Hepatocyte (in vitro differentiated cells): ENCODE measurements at places on chromosomes 2 and 18. TPM values are rescaled to one million over a fixed set of nuclear protein-coding genes. Genes with fewer than 3 reads are reported as not detected.
A peak's percentile ranks its signal among the peaks of the same experiment; 100 is the strongest.

Gene MYOM1
- total RNA-seq = 1.1 and 1.6 TPM in 2 replicates

DNA sequence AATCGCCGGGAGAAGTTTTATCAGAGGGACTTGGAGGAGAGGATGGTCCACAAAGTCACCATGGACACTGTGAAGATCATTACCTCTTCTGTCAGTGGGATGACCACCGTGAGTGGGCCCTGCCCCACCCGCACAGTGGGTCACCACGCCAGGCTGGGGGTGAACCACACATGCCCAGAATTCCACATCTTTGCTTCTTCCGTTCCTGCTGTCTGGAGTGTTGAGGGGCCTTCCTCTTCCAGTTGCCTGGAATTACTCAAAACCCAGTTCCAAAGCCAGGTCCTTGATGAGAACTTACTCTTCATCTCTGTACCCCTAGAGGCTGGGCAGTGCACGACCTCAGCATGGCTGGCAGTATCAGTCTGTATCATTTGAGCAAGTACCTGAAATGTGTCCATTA, 22.1 kb downstream of the MROH2A start:
- H3K36me3 ChIP-seq = no peaks in the 10 kb centered on the region
- H3K4me3 ChIP-seq = no peak overlapping the region
- DNase-seq = no peak
- H3K27ac ChIP-seq = no peak overlapping the region

GRCh38 chr18:35071819-35072247, 30.6 kb downstream of the MAPRE2 start:
- DNase-seq = no peak
- H3K36me3 ChIP-seq = no peaks in the 10 kb centered on the region
- H3K4me3 ChIP-seq = no peak overlapping the region
- no peak overlapping the region for H3K27ac ChIP-seq
- no peaks in the 10 kb centered on the region for H3K27me3 ChIP-seq
- no peaks in the 10 kb centered on the region for H3K4me1 ChIP-seq

Gene SLC4A3
- 1.8 and 3.0 TPM in 2 replicates for total RNA-seq

GRCh38 chr2:20671736-20672080, 4.8 kb downstream of the GDF7 start:
- DNase-seq = no peak
- no peak overlapping the region for H3K27ac ChIP-seq
- H3K36me3 ChIP-seq = no peaks in the 10 kb centered on the region
- H3K4me1 ChIP-seq = peaks cover 23% of the 10 kb centered on the region
- H3K4me3 ChIP-seq = no peak overlapping the region

DNA sequence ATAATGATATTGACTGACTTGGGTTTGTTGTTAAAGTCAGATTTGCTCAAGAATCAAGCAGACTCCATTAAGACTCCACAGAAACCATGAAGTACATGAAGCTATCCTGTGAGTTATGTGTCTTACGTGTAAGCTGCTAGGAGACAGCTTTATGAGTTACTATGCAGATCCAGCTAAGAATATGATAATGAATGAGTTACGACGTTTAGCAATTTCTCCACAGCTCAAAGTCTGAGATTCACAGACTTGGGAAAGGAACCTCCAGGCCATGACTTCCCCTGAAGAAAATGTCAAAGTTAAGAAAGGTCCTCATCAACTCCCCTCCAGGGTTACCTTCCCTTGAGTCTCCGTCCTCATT, 211.9 kb upstream of the HNRNPA3 start:
- peak overlapping the region; percentile 65 for H3K27ac ChIP-seq
- DNase-seq = no peak
- peaks cover 10% of the 10 kb centered on the region for H3K4me1 ChIP-seq
- no peaks in the 10 kb centered on the region for H3K27me3 ChIP-seq
- H3K36me3 ChIP-seq = no peaks in the 10 kb centered on the region

Gene ANKMY1
- total RNA-seq = 6.7 and 9.2 TPM in 2 replicates

GRCh38 chr2:120680136-120680761, 55.4 kb upstream of the GLI2 start:
- no peaks in the 10 kb centered on the region for H3K4me1 ChIP-seq
- no peak overlapping the region for H3K27ac ChIP-seq
- peak; percentile 93 for DNase-seq
- no peak overlapping the region for H3K4me3 ChIP-seq
- no peaks in the 10 kb centered on the region for H3K36me3 ChIP-seq

Gene MATN3
- total RNA-seq = 2.3 and 3.5 TPM in 2 replicates

Gene TIGD1
- 8.7 and 9.1 TPM in 2 replicates for total RNA-seq

Gene PTPN2
- total RNA-seq = 36.7 and 40.3 TPM in 2 replicates

Gene CPLX4
- not detected in 2 replicates for total RNA-seq

- no peak overlapping the region for H3K4me3 ChIP-seq
- DNase-seq = no peak
- H3K4me1 ChIP-seq = peaks cover 23% of the 10 kb centered on the region
Measured at GRCh38 chr2:218863021-218863520, 3.5 kb downstream of the WNT6 start.

GRCh38 chr2:1556776-1557466, 143.7 kb downstream of the TPO start:
- no peaks in the 10 kb centered on the region for H3K27me3 ChIP-seq
- no peaks in the 10 kb centered on the region for H3K36me3 ChIP-seq
- peak; percentile 82 for DNase-seq
- no peak overlapping the region for H3K27ac ChIP-seq
- no peak overlapping the region for H3K4me3 ChIP-seq
- H3K4me1 ChIP-seq = peaks cover 7% of the 10 kb centered on the region

Gene THOC1
- 50.3 and 58.8 TPM in 2 replicates for total RNA-seq

Gene SERPINB7
- total RNA-seq = 0.10 and 0.36 TPM in 2 replicates

DNA sequence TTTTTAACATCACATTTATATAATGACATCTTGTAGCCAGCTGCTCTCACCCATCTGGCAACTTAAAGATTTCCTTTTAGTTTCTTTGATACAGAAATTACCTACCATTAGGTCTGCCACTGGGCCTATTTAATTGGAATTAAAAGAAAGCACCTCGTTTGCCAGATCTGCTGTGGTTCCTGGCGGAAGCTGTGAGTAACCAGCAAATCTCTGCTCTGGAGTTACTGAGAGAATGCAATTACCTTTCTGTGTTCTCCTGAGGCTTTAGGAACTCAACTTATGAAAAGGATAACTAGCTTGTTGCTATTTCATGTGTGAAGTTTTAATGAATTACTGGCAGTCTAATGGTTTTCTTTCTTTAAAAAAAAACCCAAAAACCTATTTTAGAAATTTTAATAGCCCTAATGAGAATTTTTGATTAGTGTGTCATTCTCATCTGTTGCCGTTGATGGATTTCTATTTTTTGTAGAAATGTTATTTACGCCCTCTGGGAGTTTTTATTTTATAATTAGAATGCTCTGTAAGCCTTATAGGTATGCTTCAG, 69.7 kb upstream of the LYPD6B start:
- peaks cover 8% of the 10 kb centered on the region for H3K4me1 ChIP-seq
- DNase-seq = no peak
- no peaks in the 10 kb centered on the region for H3K36me3 ChIP-seq
- no peak overlapping the region for H3K27ac ChIP-seq

DNA sequence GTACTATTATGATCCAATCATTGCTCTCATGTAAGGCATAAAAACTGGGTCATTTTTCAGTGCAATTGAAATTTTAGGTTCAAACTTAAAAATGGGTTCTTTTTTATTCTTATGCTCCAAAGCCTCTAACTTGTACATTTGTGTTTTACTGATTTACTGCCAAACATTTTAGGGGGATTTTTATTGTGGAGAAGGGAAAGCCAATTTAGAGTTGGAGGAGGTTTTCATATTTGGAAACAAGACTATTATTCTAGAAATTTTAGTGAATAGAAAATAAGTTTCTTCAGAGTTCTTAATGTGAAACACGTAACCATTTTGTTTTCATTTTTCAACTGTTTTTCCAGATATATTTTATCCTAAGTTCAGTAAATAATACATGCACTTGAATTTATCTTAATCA, 138.6 kb downstream of the DOCK10 start:
- DNase-seq = no peak
- no peaks in the 10 kb centered on the region for H3K27me3 ChIP-seq
- H3K27ac ChIP-seq = no peak overlapping the region
- H3K4me3 ChIP-seq = no peak overlapping the region
- H3K36me3 ChIP-seq = no peaks in the 10 kb centered on the region

DNA sequence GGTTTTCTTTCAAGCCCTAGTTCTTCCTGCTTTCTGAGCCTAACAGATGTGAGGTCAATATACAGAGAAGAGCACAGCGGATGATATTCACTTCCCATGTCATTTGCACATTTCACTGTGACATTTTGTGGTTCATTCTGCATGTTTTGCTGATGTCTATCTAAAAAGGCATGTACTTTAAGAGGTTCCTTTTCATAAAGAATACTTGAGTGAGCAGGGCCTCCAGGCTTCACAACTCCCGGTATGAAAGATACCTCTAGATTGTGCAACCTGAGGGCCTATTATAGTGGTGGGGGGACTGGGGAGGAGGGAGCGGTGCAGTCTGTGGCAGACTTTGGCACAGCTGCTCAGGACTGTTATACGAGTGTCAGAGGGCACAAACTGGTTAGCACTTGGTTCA, 54.6 kb downstream of the CPO start:
- no peaks in the 10 kb centered on the region for H3K27me3 ChIP-seq
- H3K27ac ChIP-seq = no peak overlapping the region
- no peak overlapping the region for H3K4me3 ChIP-seq

DNA sequence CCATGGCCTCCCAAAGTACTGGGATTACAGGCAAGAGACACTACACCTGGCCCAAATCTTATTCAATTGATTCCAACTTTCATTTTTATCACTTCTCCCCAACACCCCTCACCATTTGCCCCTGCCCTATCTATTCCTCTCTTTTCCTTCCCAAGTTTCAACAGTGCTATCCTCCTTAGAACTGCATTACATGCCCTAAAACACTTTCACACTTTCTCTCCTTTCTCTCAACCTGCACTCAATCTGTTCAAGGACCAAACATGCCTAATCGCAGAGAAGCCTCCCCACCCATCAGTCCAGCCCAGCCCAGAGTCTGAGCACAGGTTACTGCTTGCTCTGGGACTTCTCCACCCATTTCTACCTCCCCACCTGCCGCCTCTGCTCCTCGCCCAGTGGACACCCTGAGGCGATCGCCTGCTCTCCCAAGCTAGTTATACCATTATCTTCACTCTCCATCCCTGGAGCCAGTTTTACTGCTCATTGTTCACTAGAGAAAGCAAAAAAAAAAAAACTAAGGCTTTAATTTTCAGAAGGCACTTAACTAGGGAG, 23.7 kb upstream of the DSG1 start:
- no peak overlapping the region for H3K27ac ChIP-seq
- no peaks in the 10 kb centered on the region for H3K27me3 ChIP-seq
- no peak overlapping the region for H3K4me3 ChIP-seq
- H3K4me1 ChIP-seq = no peaks in the 10 kb centered on the region

GRCh38 chr18:79570266-79571201, 109.1 kb upstream of the CTDP1 start:
- peaks cover 15% of the 10 kb centered on the region for H3K4me1 ChIP-seq
- no peaks in the 10 kb centered on the region for H3K36me3 ChIP-seq
- no peak for DNase-seq
- no peak overlapping the region for H3K4me3 ChIP-seq
- H3K27me3 ChIP-seq = no peaks in the 10 kb centered on the region

DNA sequence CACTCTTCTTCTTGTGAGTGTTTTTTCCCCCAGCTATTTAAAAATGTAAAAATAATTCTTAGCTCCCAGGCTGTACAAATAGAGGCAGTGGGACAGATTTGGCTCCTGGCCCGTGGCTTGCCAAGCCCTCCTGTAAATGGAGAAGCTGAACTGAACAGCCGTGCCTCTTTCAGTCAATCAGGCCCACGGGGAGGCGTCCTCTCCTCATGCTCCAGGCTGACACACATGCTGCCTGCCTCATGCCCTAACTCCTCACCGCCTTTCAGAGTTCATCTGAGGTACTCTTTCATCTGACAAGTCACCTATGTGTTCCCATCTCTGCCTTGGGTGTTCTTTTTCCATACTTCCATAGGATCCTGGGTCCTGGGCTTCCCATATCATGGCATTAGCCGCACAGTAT, 58.9 kb downstream of the BMP10 start:
- DNase-seq = no peak
- H3K36me3 ChIP-seq = no peaks in the 10 kb centered on the region

- H3K27ac ChIP-seq = no peak overlapping the region
- no peaks in the 10 kb centered on the region for H3K36me3 ChIP-seq
- H3K4me1 ChIP-seq = no peaks in the 10 kb centered on the region
- H3K27me3 ChIP-seq = no peaks in the 10 kb centered on the region
- no peak for DNase-seq
Measured at GRCh38 chr18:294566-294965, 26.7 kb upstream of the THOC1 start.

DNA sequence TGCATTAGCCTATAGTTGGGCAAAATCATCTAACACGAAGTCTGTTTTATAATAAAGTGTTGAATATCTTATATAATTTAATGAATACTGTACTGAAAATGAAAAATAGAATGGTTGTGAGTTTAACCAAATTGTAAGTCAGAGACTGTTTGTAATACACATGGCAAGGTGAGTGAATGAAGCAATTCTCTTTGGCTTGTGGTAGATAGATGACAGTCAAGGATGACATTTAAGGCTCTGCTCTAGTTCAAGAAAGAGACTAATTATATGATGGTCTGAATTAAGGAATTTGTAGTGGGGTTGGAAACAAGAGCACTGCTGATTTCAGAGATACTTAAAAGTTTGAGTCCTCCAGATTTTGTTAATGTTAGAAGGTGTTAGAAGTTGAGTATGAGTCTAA, 207.7 kb downstream of the MCFD2 start:
- no peaks in the 10 kb centered on the region for H3K36me3 ChIP-seq
- no peak for DNase-seq
- no peaks in the 10 kb centered on the region for H3K27me3 ChIP-seq
- H3K27ac ChIP-seq = no peak overlapping the region
- no peak overlapping the region for H3K4me3 ChIP-seq
- peaks cover 9% of the 10 kb centered on the region for H3K4me1 ChIP-seq

GRCh38 chr2:73920577-73921545, 5.8 kb upstream of the DGUOK start:
- H3K27ac ChIP-seq = no peak overlapping the region
- no peaks in the 10 kb centered on the region for H3K4me1 ChIP-seq
- no peaks in the 10 kb centered on the region for H3K27me3 ChIP-seq
- H3K36me3 ChIP-seq = no peaks in the 10 kb centered on the region
- DNase-seq = peak; percentile 55

- H3K4me3 ChIP-seq = no peak overlapping the region
- no peaks in the 10 kb centered on the region for H3K27me3 ChIP-seq
- no peak overlapping the region for H3K27ac ChIP-seq
- DNase-seq = no peak
Measured at GRCh38 chr2:126534478-126534877, 121.5 kb upstream of the GYPC start.

Gene PROM2
- 1.2 and 2.8 TPM in 2 replicates for total RNA-seq

Gene TRABD2A
- total RNA-seq = 2.2 and 4.1 TPM in 2 replicates

GRCh38 chr2:942775-943460, 7.7 kb upstream of the SNTG2 start:
- no peaks in the 10 kb centered on the region for H3K4me1 ChIP-seq
- no peak for DNase-seq
- H3K27me3 ChIP-seq = peaks cover 28% of the 10 kb centered on the region
- H3K27ac ChIP-seq = no peak overlapping the region
- H3K4me3 ChIP-seq = no peak overlapping the region
- H3K36me3 ChIP-seq = no peaks in the 10 kb centered on the region

GRCh38 chr2:187875261-187876141, 321.3 kb upstream of the TFPI start:
- H3K27me3 ChIP-seq = no peaks in the 10 kb centered on the region
- peaks cover 5% of the 10 kb centered on the region for H3K4me1 ChIP-seq
- H3K4me3 ChIP-seq = no peak overlapping the region
- H3K27ac ChIP-seq = no peak overlapping the region
- H3K36me3 ChIP-seq = no peaks in the 10 kb centered on the region

Gene AP1S3
- 27.2 and 30.7 TPM in 2 replicates for total RNA-seq

- H3K4me3 ChIP-seq = no peak overlapping the region
- no peak for DNase-seq
- no peaks in the 10 kb centered on the region for H3K27me3 ChIP-seq
- no peaks in the 10 kb centered on the region for H3K4me1 ChIP-seq
- no peaks in the 10 kb centered on the region for H3K36me3 ChIP-seq
Measured at GRCh38 chr2:15357922-15358321, 203.2 kb downstream of the NBAS start.

Gene CNGA3
- total RNA-seq = 0.04 and 0.13 TPM in 2 replicates
